ENCODE measurements at places on chromosomes 2 and 18.

GRCh38 chr2:125596612-125597011 lies 1059.3 kb upstream of the GYPC start:
- DNase-seq: no peak

DNA sequence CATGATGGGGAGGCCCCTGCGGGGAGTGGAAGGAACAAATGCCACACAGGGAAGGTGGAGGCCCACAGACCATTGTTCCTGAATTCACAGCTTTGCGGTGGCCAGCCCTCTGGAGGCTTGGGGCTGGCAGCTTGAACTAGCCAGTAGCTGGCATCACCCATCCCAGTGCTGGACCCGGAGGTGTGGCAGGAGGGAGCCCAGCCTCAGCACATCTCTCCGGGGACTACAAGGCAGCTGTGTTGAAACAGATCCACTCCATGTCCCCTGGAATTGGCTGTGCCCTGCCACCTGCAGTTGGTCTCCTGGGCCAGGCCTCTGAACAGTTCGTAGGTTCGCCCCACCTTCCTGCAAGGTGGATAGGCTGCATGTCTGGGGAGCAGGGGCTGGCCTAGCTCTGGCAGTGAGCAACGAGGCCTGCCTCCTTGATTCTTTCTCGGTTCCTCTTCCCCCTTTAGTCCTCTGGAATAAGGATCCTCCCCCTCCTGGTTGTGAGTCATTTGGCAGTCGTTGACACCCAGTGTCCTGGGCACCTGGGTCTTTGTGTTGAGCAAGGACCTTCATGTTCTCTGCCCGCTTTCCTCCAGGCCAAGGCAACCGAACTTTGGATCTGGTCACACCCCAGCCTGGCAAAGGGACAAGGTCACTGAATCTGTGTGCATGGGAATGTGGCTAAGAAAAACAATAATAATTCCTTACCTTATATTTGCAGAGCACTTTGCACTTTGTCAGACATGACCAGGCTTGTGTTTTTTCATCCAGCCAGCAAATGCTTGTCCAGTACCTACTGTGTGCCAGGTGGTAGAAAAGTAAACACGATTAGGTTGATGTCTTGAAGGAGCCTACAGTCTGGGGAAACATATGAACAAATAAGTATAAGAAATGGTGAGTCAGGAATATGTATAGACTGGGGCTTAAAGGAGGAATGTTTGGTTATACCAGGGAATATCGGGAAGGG lies 55.0 kb upstream of the MCFD2 start:
- DNase-seq: peak; percentile 62

DNA sequence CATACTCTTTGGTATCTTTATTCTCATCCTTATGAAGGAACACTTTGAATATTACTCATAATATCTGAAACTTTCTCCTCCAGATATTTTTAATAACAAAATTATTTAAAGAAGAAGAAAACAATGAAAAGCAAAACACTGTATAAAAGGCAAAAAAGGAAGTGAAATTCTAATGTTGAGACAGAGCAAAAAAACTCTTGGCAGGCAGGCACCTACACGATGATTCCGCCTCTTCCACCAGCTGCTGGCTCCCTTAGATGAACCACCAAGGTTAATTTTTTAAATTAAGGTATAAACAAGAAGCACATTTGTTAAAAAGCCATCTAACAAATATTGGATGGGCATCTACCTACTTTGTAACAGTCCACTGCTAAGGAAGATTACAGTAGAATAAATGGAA lies 434.7 kb downstream of the EPHA4 start:
- no peak for DNase-seq

GRCh38 chr18:7601246-7601615 lies 34.1 kb downstream of the PTPRM start:
- no peak for DNase-seq

- no peak for DNase-seq
Measured at GRCh38 chr2:192119536-192119935, 75.2 kb downstream of the TMEFF2 start.

- DNase-seq: no peak
Measured at GRCh38 chr2:15737314-15738224, 145.9 kb downstream of the DDX1 start.

- DNase-seq: no peak
Measured at GRCh38 chr2:235240574-235240973, 253.3 kb upstream of the AGAP1 start.

- DNase-seq: no peak
Measured at GRCh38 chr2:51723691-51724090, 691.8 kb upstream of the NRXN1 start.

- no peak for DNase-seq
Measured at GRCh38 chr18:35983147-35983546, 10.7 kb downstream of the RMP24 start.

DNA sequence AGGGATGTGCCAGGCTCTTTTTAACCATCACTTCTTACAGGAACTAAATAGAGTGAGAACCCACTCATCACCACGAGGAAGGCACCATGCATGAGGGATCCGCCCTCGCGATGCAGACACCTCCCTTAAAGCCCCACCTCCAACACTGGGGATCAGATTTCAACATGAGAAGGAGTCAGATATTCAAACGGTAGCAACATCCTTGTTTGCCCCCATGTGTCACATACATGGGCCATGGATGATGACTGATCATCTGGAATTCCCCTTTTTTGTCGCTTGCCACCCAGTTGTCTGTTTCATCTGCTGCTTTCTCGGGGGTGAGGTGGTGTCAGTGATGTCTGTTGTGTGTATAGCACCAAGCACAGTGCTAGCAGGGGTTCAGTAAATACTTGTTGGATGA lies 57.9 kb downstream of the NCK2 start:
- DNase-seq: no peak

DNA sequence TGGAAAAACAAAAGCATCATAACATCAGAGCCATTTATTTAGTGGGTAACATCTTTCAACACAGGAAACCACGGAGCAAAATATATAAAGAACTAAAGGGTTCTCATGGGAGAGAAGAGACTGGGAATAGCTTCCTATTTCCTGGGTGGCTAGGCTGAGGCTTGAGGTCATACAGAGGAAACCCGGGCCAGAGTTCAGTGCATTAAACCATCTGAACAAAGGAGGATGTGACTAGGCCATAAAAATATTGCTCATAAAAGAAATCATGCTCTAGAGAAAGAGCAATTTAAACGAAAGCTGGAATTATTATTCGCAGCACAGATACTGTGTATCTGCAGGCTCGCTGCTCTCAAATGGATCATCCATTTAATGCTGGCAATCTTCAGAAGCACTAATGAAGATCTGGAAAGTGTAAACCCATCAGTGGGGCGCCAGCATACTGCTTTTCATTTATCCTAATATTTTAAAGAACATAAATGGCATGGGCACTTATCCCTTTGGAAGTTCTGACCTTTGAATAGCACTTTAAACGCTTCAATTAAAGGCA lies 83.3 kb downstream of the GALNT14 start:
- no peak for DNase-seq

GRCh38 chr18:24630346-24630880 lies 170.0 kb downstream of the HRH4 start:
- DNase-seq: no peak

DNA sequence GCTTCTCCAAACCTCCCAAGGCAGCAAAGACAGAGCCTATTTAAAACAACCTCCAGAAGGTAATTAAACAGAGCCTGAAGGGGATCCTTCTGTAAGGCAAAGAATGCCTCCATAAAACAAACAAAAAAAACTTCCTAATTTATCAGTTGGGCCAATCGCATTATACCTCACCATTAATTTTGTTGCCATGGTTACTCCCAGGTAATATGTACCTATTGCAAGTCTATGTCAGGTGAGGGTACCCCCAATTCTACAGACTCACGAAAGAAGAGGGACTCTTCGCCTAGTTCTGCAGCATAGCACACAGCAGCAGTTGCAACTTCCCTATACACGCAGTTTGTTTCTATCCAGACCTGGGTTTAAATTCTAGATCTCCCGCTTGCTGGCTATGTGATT lies 38.8 kb downstream of the SFXN5 start:
- no peak for DNase-seq

DNA sequence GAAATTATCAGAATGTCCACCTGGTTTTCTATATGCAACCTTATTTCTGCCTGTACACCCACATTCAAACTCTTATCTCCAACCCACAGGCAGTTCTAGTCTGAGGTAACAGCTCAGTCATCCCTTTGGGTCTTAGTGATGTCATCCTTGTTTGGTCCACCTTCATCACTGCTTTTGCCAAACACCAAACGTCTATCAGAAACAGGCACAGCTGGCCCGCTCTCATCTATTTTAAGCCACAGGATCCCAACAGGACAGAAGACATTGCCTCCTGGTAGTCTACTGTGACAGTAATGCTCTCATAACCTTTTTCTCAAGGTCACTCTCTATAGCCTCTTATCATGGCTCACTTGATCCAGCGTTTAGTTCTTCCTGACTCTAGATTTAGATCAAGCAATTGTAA lies 99.0 kb upstream of the CHAC2 start:
- no peak for DNase-seq

Measured in SIG-M5 (cell line).